ENCODE measurements at places on chromosomes 16 and 17. TPM values are rescaled to one million over a fixed set of nuclear protein-coding genes. Genes with fewer than 3 reads are reported as not detected.

The RPGRIP1L gene
- total RNA-seq = 10.3 TPM

The MYLK3 gene
- total RNA-seq = 0.22 TPM

The CX3CL1 gene
- total RNA-seq = 0.15 TPM

The TMC6 gene
- total RNA-seq = 142 TPM

The TNS4 gene
- 36.6 TPM for total RNA-seq

The AGRP gene
- total RNA-seq = not detected

The MFAP4 gene
- 0.52 TPM for total RNA-seq

The SLC2A4 gene
- 2.5 TPM for total RNA-seq

The MAF gene
- 0.27 TPM for total RNA-seq

The CCR7 gene
- 0.69 TPM for total RNA-seq

The IL21R gene
- 1.2 TPM for total RNA-seq

The CEMP1 gene
- total RNA-seq = 0.32 TPM

- no peaks in the 10 kb centered on the region for H3K27me3 ChIP-seq
- peaks cover 47% of the 10 kb centered on the region for H3K36me3 ChIP-seq
- no peak for DNase-seq
- H3K27ac ChIP-seq = no peak overlapping the region
These were observed 5.1 kb downstream of the FANCA start for GRCh38 chr16:89811321-89811720.

- H3K27me3 ChIP-seq = no peaks in the 10 kb centered on the region
- H3K36me3 ChIP-seq = peaks cover 6% of the 10 kb centered on the region
- H3K4me1 ChIP-seq = peaks cover 81% of the 10 kb centered on the region
- H3K4me3 ChIP-seq = no peak overlapping the region
- H3K27ac ChIP-seq = peak overlapping the region; percentile 79
These were observed 18.7 kb downstream of the HMOX2 start for GRCh38 chr16:4494746-4495490.

GRCh38 chr16:70683146-70683944, 2.5 kb downstream of the MTSS2 start:
- H3K27me3 ChIP-seq = no peaks in the 10 kb centered on the region
- H3K4me1 ChIP-seq = peaks cover 28% of the 10 kb centered on the region
- DNase-seq = no peak
- peaks cover 8% of the 10 kb centered on the region for H3K36me3 ChIP-seq

DNA sequence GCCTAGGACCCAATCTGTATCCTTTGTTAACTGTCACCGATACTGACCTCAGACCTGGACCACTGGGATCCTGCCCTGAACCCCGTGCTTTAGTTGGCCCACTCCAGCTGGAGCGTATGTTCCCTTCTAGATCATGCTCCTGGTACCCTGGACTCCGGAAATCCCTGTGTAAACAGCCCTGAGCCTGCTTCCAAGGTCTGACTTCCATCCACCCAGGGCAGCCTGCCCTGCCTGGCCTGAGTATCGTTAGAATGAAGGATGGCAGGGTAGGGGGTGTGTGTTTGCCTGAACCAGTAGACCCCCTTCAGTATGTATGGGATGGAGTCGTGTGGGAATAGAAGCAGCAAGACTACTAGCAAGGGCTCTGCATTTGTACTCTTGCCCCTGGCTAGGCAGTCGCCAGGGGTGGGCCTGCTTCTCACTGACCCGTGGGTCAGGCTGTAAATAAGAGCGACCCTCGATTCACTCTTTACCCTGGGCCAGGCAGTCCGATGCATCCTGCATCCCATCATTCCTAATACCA, 691 bp upstream of the TMEM98 start:
- peaks cover 6% of the 10 kb centered on the region for H3K4me1 ChIP-seq
- no peak overlapping the region for H3K27ac ChIP-seq
- H3K27me3 ChIP-seq = no peaks in the 10 kb centered on the region
- peak overlapping the region; percentile 33 for H3K4me3 ChIP-seq
- DNase-seq = no peak

DNA sequence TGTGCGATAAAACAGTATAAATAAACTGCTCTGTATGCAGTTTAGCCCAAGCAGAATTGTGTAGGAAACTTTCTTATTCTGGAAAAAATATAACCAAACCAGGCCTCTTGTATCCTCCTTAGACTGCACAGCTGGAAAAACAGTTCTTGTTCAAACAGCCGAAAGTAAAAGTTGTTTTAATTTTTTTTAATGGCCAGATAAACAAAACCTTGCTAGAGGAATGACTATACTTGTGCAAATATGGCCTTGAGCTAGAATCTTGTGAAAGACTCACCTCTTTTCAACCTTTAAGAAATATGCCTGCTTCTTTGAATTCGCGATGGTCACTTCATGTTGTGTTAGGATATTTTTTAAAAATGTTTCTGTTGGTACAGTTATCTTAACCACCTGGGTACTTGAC, 114.5 kb upstream of the MAF start:
- H3K36me3 ChIP-seq = no peaks in the 10 kb centered on the region
- no peaks in the 10 kb centered on the region for H3K27me3 ChIP-seq
- no peak overlapping the region for H3K4me3 ChIP-seq
- H3K4me1 ChIP-seq = no peaks in the 10 kb centered on the region
- no peak overlapping the region for H3K27ac ChIP-seq

DNA sequence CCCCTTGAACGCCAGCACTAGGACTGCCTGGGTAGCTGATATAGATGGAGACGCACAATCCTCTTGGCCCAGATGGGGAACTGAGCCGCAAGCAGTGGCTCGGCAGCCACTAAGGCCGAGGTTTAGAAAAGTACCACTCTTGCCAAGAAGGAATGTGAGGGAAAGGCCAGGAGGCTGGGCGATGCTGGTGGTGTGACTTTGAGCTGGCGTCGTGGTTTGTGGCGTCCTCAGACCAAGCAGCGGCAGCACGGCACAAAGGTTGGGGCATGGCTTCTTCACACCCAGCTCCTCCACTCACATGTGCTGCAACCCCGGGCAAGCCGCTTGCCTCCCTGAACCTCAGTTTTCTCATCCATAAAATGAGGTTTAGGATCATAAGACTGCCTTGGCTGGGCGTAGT, 15.6 kb downstream of the DCAKD start:
- DNase-seq = no peak
- H3K27ac ChIP-seq = no peak overlapping the region
- no peaks in the 10 kb centered on the region for H3K27me3 ChIP-seq
- H3K4me3 ChIP-seq = no peak overlapping the region
- peaks cover 9% of the 10 kb centered on the region for H3K36me3 ChIP-seq

DNA sequence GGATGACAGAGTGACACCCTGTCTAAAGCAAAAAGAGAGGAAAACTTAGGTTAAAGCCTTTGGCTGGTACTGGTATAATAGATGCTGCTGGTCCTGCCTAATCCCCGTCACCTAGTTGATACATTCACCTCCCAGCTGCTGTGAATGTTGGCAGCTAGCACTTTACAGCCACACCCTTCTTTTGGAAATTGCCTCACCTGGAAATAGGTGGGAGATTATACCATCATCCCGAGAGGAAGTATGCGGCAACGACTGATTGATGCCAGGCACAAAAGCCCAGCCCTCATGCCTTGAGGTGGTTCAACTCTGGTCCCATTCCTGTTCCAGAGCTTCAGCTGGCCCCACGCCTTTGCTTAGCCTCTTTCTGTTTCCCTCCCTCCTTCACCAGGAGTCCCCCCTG, 53.2 kb upstream of the SIAH1 start:
- DNase-seq = no peak
- no peaks in the 10 kb centered on the region for H3K27me3 ChIP-seq
- H3K36me3 ChIP-seq = no peaks in the 10 kb centered on the region
- no peak overlapping the region for H3K4me3 ChIP-seq
- no peak overlapping the region for H3K27ac ChIP-seq
- H3K4me1 ChIP-seq = no peaks in the 10 kb centered on the region

DNA sequence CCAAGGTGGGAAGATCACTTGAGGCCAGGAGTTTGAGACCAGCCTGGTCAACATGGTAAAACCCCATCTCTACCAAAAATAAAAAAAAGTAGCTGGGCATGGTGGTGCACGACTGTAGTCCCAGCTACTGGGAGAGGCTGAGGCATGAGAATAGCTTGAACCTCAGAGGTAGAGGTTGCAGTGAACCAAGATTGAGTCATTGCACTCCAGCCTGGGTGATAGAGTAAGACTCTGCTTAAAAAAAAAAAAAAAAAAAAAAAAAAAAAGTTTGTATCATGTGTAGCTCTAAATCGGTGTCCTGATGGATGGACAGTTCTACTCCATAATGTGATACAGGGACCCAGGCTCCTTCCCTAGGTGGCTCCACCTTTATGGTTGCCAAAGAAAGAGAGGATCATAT, 497.1 kb upstream of the RBFOX1 start:
- H3K4me1 ChIP-seq = no peaks in the 10 kb centered on the region
- H3K27ac ChIP-seq = no peak overlapping the region
- H3K36me3 ChIP-seq = no peaks in the 10 kb centered on the region
- no peak overlapping the region for H3K4me3 ChIP-seq
- H3K27me3 ChIP-seq = no peaks in the 10 kb centered on the region

GRCh38 chr17:14046978-14047377, 22.3 kb upstream of the COX10 start:
- no peak overlapping the region for H3K4me3 ChIP-seq
- no peaks in the 10 kb centered on the region for H3K4me1 ChIP-seq
- no peak overlapping the region for H3K27ac ChIP-seq
- H3K27me3 ChIP-seq = no peaks in the 10 kb centered on the region

- no peaks in the 10 kb centered on the region for H3K4me1 ChIP-seq
- H3K4me3 ChIP-seq = no peak overlapping the region
- peaks cover 8% of the 10 kb centered on the region for H3K36me3 ChIP-seq
These were observed 17.9 kb upstream of the TRPV3 start for GRCh38 chr17:3575511-3575910.

GRCh38 chr17:82294064-82294773, 20.7 kb upstream of the CSNK1D start:
- no peak overlapping the region for H3K4me3 ChIP-seq
- H3K27me3 ChIP-seq = no peaks in the 10 kb centered on the region
- peaks cover 33% of the 10 kb centered on the region for H3K4me1 ChIP-seq
- H3K27ac ChIP-seq = no peak overlapping the region
- DNase-seq = no peak

- no peak overlapping the region for H3K27ac ChIP-seq
- no peak overlapping the region for H3K4me3 ChIP-seq
- H3K36me3 ChIP-seq = no peaks in the 10 kb centered on the region
- no peak for DNase-seq
These were observed 67.7 kb downstream of the HLF start for GRCh38 chr17:55332296-55333041.

- H3K4me3 ChIP-seq = no peak within 1 kb of the TSS
- no peaks in the 10 kb centered on the region for H3K36me3 ChIP-seq
- no peak for DNase-seq
- no peaks in the 10 kb centered on the region for H3K27me3 ChIP-seq
- peaks cover 5% of the 10 kb centered on the region for H3K4me1 ChIP-seq
These were observed at the start of gene MEFV for GRCh38 chr16:3256146-3256865. MEFV (minus strand) TSS chr16:3256633; CDS start chr16:3256587, 46 bp downstream.

DNA sequence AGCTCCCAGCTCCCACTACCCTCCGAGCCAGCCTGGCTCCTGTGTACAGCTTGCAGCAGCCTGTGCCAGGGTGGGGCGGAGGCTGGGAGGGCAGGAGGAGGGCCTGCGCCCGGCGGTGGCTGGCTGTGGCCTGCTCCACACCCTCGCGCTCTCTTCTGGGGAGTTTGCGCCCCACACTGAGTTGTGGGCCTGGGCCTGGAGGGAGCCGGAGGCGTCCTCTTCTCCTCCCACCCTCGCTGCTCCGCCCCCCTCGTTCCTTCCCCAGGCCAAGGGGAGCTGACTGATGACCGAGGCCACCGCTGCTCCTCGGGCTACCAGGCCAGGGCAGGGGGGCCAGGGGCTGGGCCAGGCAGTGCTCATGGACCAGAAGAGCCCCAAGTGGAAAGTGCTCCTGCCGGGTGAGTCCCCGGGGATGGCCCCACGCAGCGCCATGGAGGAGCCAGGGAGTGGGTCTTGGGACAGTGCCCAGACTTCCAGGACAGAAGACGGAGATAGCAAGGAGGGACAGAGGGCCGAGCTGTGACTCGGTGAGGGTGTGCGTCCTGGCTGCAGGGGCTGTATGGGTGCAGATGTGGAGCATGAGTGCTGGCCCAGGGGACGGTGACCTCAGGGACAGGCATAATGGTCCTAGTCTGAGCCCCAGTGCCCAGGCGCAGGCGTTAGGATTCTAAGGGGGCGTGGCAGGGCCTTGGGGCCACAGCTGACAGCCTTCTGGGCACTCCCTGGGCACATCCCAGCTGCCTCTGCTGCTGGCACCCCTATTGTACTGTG, 242.1 kb upstream of the GSE1 start:
- no peak for DNase-seq
- peaks cover 16% of the 10 kb centered on the region for H3K4me1 ChIP-seq
- H3K36me3 ChIP-seq = no peaks in the 10 kb centered on the region

- no peaks in the 10 kb centered on the region for H3K36me3 ChIP-seq
- no peak overlapping the region for H3K4me3 ChIP-seq
- no peak overlapping the region for H3K27ac ChIP-seq
- H3K4me1 ChIP-seq = no peaks in the 10 kb centered on the region
- H3K27me3 ChIP-seq = no peaks in the 10 kb centered on the region
- DNase-seq = no peak
These were observed 5.3 kb downstream of the DOC2A start for GRCh38 chr16:30005341-30006094.

DNA sequence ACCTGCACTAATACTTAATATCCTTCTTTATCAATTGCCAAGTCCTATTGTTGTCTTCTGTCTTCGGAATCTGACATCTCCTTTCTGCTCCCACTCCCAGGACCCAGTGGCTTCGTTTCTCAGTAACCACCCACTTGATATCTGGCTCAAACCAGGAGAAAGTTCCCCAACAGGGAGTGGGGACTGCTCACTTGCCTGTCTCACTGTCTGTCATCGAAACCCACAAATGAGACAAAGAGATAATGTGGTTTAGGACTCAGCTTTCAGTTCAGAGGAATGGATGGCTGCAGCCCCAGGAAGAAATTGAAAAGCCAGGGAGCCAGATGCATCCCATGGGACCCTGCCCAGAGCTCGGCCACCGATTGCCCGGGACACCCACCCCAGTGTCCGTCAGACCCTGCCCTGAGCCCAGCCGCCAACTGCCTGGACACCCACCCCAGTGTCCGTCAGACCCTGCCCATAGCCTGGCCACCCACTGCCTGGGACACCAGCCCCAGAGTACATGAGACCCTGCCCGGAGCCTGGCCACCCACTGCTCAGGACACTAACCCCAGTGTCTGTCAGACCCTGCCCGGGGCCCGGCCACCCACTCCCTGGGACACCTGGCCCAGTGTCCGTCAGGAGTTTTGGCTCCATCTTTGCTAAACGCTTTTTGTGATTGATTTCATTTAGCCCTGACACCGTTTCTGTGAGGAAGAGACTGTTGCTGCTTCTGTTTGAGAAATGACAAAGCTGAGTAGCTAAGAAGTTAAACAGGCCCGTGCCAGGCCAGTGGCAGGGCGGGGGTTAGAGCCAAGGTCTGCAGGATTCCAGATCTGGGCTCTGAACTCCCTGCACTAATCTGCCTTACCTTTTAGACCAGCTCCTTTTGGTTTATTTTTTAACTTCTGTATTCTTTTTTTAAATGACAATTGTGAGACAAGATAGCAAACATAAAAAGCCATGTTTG, 251.4 kb downstream of the PHKB start:
- no peaks in the 10 kb centered on the region for H3K4me1 ChIP-seq
- H3K27me3 ChIP-seq = no peaks in the 10 kb centered on the region
- no peak overlapping the region for H3K27ac ChIP-seq
- DNase-seq = no peak
- H3K4me3 ChIP-seq = no peak overlapping the region
- no peaks in the 10 kb centered on the region for H3K36me3 ChIP-seq

- no peaks in the 10 kb centered on the region for H3K27me3 ChIP-seq
- H3K4me3 ChIP-seq = no peak overlapping the region
- H3K27ac ChIP-seq = no peak overlapping the region
- H3K36me3 ChIP-seq = no peaks in the 10 kb centered on the region
- no peak for DNase-seq
These were observed 1.5 kb downstream of the ASB16 start for GRCh38 chr17:44171931-44172455.

All from HCT116 (cell line).